Neural crest cell (in vitro differentiated cells): ENCODE measurements at places on chromosomes 7 and 10.

GRCh38 chr10:26478061-26478460 is 39.9 kb downstream of the APBB1IP start:
- DNase-seq: no peak

GRCh38 chr10:118767297-118768040 is 12.7 kb upstream of the CACUL1 start:
- no peak for DNase-seq

- no peak for DNase-seq
Observed at GRCh38 chr7:127359011-127359410, 33.5 kb downstream of the ZNF800 start.

DNA sequence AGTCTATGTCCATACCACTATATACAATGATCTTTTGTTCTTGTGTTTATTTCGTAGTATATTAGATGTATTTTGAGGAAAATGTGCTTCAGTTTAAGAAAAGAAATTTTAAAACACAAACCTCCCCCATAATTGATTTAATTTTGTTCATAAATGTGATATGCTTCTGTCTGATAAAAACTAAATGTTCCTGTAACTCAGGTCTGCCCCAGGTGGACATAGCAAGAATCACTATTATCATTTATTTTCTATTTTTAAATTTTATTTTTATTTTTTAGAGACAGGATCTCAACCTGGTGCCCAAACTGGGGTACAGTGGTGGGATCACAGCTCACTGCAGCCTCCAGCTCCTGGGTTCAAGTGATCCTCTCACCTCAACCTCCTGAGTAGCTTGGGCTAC is 43.2 kb downstream of the BEND7 start:
- no peak for DNase-seq

DNA sequence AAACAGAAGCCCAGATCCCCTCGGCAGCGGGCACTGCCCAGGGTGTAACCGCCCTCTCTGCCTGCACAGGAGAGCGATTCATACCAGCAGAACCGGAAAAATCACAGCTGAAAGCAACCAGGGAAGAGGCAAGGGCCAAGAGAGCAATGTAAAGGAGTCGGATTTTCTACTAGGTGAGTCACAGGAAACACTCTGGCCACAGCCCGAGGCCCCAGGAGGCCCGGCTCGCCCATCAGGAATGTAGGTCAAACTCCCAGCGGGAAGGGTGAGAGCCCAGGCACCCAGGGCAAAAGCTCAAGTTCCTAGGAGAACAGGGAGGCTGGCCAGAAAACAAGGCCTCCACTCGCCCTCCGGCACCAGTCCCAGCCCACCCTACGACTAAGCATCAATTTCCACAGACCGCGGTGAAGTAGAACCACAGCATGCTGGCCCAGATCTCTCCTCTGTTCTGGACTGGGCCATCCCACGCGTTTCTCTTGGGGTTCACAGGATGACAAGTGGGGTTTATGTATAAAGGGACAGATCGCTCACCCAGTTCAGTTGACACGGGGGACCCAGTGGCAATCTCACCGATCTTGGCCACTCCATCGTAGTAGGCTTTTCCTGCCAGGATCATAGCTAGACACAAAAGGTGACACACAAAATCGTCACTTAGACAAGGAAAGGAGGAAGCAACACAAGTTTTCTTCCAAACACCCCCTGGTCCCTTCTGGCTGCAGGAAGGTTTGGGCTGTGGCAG is 46.2 kb downstream of the BAIAP2L1 start:
- DNase-seq: no peak

DNA sequence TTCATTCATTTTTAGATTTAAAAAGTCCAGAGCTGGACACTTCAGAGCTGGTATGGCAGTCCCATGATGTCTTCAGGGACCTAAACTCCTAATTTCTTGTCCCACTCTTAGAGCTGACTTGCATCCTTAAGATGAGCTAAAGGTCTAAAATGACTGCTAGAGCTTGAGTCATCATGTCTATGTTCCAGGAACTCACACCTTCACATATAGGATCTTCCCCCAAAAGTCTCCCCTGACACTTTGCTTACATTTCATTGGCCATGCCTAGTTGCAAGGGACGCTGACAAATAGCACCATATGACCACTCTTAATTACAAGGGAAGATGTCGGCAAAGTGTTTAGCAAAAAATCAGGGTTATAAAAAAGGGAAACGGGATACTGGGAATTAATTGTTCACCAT is 10.4 kb upstream of the AOAH start:
- no peak for DNase-seq
